ENCODE measurements at places on chromosomes 1 and 21.

DNA sequence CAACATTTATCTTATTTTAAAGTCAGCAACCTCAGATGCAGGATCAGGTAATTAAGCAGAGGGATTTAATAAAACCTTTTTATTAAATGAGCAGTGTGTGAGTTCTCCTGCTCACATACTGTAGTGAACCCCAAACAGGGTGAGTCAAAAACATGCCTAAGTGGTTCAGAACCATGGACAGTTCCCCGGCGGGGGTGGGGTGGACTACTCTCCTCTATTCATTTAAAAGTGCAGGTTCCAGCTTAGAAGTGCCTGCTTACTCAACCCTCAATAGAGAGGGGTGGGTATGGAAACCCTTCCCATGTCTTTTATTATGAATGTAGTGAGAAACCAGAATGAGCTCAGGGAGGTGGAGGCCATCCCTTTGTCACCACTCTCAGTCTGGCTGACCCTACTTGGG lies 397.9 kb downstream of the HHAT start:
- peak; percentile 2 for DNase-seq

- DNase-seq = no peak
Measured at GRCh38 chr1:44225761-44226160, 12.5 kb downstream of the DMAP1 start.

DNA sequence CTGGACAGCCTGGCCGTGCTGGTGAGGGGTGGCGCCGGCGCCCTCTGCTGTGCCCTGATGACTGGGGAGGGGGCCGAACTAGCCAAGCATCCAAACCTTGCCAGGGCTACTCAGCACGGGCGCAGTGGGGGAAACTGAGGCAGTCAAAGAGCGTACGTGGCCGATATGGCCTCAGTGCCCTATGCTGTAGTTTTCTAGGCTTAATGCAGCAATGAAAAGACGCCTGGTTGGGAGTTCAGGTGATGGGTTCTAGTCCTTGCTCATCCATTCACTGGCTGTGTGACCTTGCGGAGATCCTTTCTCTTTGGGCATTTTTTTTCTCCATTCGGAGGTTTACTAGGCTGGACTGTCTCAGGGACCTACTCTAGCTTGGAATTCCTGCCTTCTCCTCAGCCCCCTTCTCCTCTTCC lies 822 bp downstream of the MTX1 start:
- DNase-seq = no peak

DNA sequence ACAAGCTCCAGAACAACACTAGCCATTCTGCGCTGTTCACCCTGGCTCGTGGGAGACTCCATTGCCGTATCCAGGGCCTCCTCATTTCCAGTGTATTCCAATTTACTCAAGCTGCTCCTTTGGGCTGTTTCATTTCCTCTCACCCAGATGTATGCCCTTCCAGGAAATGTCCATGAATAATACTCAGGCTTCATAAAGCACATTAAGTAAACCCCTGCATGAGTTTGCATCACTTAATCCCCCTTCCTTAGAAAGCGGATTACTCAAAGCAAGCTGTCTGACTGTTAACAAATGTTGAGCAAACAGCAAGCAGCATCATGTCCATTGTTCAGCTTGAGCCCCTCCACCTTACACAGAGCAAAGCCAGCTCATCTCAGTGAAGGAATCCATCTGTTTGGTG lies 403.6 kb upstream of the PBX1 start:
- no peak for DNase-seq

DNA sequence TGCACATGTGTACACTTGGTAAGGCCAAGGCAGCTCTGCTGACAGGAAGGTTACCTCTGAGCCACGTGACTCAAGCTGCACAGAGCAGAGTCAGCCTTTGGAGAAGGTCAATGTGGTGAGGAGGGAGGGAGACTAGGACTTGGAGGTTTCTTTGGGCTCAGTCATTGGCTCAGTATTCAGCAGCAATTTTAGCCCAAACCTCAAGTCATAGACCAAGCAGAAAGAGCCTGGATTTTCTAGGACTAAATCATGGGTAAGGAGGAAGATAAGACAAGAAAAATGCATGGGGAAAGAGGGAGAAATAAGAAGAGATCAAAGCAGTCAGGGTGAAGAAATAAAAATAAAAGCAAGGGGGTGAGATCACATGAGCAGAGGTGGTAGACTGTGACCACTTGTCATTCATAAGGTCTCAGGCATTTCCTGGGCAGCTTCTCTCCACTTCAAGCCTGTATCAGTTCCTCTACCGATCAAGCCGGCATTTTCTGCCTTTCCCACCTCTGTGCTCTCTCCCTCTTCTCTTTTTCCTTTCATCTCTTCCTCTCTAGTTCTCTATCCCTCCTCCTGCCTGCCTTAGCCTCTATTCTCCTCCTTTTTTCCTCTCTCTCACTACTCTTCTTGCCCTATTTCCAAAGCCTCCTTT lies 51.7 kb upstream of the DUSP10 start:
- no peak for DNase-seq

GRCh38 chr1:1082239-1082775 lies 8.2 kb upstream of the RNF223 start:
- DNase-seq = no peak

DNA sequence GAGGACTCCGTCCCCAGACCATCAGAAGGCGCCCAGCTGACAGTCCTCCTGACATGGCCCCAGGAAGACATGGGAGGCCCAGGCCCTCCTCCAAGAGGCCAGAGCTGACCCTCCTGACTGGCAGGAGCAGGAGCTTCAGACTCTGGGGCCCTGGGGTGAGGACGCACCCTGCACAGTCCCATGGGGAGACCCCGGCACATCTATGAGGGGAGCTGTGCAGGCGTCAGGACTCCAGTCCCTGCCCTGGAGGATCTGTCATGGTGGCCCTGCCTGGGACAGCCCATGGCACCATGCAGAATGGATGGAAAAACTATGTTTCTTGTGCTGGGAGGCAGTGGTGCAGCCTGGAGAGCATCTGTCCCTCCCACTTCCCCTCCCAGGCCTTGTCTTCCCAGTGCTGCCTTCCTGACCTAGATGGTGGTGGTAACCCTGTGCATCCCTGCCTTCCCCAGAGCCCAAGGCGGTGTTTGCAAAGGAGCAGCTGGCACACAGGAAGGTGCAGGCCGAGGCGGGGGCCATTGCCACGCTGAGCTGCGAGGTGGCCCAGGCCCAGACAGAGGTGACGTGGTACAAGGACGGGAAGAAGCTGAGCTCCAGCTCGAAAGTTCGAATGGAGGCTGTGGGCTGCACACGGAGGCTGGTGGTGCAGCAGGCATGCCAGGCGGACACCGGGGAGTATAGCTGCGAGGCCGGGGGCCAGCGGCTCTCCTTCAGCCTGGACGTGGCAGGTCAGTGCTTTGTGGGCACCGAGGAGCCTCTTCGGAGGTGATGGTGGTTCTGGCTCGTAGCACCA lies 41.9 kb downstream of the OBSCN start:
- no peak for DNase-seq

DNA sequence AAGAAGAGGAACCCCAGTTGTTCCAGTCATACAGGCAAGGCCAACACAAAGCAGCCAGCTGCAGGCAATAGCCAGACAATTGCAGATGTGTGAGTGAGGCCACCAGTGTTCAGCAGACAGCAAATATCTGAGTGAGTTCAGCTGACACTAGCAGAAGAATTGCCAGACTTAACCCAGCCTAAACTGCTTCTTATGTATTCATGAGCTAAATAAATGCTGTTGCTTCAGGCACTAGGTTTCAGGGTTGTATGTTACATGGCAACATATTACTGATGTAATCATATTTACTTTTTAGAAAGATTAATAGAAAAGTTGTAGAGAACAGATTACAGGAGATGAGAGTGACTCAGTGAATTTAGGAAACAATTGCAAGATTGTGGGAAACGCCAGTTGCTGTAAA lies 129.8 kb upstream of the CHODL start:
- peak; percentile 24 for DNase-seq

DNA sequence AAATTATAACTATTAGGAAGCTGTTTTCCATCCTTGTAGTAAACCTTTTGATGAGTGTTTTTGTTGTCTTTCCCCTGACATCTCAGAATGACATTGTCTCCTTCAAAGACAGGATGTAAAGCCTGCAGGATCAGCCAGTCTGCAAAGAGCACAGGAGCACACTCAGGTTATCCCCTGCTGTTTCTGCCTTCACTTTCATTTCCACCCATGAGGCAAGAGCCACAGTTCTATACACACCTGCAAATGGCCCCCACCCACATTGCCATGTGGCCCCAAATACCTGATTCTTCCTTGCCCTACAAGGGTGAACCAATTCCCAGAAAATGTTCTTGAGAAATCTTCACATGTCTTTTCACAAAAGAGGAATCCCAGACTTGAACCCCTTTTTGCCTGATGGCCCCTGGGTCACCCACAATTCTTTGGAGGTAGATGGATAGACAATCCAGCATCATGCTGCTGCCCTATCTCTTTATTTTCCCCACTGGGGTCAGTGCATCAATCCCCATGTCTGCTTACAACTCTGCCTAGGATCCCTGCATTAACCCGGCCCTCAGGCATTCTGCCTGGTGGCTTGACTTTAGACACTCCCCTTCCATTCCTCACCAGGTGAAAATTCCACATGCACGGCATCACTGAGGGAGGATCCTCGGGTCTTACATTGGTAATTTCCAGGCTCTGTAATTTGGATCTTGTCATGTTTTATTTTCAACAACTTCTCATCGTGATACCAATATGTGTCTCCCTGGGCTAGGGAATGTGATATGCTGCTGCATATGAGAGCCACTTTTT lies 2.6 kb downstream of the FCRL3 start:
- no peak for DNase-seq

- DNase-seq = no peak
Measured at GRCh38 chr1:65722461-65722860, 70.2 kb upstream of the PDE4B start.

DNA sequence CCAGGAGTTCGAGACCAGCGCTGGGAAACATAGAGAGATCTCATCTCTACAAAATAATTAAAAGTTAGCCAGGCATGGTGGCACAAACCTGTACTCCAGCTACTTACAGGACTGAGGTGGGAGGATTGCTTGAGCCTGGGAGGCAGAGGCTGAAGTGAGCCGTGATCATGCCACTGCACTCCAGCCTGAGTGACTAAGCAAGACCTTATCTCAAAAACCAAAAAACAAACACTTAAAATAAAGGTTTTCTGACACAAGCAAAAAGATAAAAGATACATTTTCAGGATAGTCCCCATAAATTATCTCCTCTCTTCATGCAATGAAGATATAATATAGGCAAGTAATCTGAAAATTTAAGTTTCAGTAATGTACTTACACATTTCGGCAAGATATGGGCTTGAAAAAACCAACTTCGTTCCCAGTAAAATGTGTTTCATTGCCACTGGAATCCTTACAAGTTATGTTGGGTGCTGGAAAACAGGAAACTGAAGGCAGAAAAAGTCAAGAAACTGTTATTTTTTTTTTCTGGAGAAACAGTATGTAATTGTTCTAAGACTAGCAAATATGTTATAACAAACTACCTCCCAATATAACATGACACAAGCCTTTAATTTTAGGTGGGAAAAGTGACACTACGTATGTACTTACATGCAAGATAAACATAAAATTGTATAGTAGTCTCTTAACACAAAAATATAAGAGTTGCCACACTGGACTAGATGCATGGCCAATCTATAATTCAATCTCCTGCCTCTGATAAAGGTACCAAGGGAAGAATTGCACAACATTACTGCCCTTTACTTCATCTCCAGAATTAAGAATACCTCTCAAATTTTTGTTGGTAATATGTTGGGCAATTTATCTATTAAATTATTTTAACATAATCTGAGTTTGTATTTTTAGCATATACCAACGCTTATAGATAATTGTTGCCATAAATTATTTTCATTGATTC lies 15.7 kb downstream of the TM2D1 start:
- no peak for DNase-seq

GRCh38 chr1:34591751-34592629 lies 162.9 kb upstream of the GJB5 start:
- no peak for DNase-seq

DNA sequence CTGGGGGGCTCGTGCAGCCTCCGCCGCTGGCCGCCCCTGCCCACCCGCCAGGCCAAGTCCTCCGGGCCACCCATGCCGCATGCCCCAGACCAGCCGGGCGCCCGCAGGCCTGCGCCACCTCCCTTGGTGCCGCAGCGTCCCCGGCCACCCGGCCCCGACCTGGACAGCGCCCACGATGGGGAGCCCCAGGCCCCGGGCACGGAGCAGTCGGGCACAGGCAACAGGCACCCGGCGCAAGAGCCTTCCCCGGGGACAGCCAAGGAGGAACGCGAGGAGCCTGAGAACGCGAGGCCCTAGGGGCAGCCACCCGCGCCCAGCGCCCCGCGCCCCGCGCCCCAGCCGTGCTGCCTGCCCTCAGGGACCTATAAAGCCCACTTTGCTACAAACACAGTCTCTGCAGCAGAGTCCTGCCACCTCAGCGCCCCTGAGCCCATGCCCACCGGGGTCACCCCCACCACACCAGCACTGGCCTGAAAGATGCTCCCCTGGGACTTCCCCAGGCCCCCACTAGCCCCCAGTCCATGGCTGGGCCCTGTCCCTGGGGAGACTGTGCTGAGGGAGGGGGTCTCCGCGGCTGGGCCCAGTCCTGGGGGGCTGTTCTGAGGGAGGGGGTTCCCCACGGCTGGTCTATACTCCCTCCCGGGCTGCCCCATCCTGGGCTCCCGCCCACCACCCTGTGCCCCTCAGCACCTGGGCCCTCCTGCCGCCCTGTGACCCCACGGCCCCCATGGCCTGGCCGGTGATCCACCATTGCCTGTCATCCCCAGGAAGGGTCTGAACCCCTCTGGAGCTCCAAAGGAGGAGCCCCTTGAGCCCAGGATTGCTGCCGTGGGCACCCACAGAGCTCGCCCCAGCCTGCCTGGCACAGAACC lies 8.6 kb downstream of the TNFRSF18 start:
- no peak for DNase-seq

DNA sequence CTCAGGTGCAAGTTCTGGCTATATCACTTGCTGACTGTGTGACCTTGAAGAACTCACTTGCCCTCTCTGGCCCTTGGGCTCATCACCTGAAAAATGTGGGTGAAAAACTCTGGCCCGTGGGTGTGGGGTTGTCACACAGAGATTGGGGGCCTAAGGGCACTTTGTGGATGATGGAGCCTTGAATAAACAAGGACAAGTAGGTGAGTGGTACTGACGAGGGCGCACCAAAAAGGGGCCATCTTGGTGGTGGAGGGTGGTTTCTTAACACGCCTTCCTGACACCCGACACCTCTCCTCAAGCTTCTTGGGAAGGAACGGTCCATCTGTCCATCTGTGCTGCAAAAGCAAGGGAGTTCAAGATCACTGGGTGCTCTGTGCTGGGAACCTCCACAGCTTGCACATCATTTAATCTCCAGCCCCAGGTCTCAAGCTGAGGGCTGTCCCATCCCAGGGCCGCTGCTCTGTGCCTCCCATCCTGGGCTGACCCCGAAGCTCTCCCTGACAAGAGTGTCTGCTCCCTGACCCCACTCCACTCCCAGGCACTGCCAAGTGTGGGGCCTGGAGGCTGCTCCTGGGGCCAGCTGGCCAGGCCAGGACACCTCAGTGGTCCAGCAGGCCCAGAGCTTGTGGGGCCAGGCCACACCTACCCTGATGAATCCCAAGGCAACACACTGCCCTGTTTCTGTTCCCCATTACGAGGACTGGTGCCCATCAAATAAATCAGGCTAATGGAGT lies 97.3 kb downstream of the GLIS1 start:
- DNase-seq = no peak

GRCh38 chr1:17563494-17564281 lies 24.2 kb downstream of the ARHGEF10L start:
- DNase-seq = no peak

GRCh38 chr1:94110021-94110761 lies 10.8 kb downstream of the ABCA4 start:
- no peak for DNase-seq

- DNase-seq = no peak
Measured at GRCh38 chr1:202858331-202858730, 30.6 kb downstream of the RABIF start.

GRCh38 chr21:16279731-16280581 lies 550.2 kb downstream of the USP25 start:
- no peak for DNase-seq

GRCh38 chr1:112699425-112700144 lies 7.3 kb downstream of the RHOC start:
- DNase-seq = no peak

Measured in SK-N-MC (cell line).